ENCODE measurements at places on chromosomes 7 and 10.

GRCh38 chr10:109701633-109702215, 221.6 kb downstream of the XPNPEP1 start:
- no peak for DNase-seq

GRCh38 chr7:155164316-155164715, 94.2 kb downstream of the HTR5A start:
- no peak for DNase-seq

DNA sequence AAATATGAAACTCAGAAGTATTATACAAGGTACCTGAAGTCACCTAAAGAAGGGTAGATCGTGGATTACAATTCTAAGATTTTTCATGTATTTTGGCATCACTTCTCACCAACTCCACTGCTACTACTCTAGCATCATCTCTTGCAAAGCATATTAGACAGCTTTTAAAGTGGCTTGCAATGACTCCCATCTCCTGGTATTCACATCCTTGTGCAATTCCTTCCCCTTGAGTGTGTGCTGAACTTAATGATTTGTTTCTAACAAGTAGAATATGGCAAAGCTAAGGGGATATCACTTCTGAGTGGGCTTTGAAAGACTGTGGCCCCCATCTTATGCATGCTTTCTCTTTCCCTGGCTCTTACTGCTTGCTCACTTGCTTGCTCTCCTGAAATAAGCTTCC, 280.2 kb downstream of the SNX13 start:
- no peak for DNase-seq

DNA sequence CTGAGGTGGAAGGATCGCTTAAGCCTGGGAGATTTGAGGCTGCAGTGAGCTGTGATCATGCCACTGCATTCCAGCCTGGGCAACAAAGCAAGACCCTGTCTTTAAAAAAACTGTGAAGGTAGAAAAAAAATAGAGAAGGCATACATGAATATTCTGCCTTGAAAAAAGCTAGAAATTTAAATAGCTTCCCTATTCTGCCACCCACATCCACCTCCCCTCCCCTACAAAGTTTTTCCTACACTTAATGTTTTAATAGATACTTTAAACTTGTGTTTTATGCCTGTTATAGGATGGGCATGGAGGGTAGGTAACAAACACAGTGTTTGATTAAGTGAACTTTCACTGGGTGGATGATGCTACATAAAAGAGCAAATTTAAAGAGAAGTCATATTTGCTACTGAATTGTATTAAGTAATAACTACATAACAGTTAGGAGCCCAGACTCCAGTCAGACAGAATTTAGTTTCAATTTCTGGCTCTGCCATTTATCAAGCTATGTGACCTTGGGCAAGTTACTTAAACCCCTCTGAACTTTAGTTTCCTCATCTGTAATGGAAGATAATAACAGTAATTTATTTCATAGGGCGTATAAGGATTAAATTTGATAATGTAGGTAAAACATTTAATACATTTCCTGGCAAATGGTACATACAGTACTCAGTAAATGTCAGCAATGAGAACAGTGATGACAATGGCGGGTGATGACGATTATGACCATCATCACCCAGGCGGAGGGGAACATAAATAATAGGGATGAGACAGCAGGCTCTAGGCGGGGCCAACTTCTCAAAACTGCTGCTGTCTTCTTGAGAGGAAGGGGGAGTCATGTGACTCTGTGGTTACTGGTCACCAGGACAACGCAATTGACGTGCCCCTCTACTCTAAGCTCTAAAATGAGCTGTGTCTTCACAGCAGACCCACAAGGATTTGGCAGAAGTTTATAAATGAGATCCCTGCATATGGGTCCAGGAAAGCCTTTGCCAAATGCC, 15.8 kb downstream of the DNMBP start:
- DNase-seq, result peak; percentile 79

DNA sequence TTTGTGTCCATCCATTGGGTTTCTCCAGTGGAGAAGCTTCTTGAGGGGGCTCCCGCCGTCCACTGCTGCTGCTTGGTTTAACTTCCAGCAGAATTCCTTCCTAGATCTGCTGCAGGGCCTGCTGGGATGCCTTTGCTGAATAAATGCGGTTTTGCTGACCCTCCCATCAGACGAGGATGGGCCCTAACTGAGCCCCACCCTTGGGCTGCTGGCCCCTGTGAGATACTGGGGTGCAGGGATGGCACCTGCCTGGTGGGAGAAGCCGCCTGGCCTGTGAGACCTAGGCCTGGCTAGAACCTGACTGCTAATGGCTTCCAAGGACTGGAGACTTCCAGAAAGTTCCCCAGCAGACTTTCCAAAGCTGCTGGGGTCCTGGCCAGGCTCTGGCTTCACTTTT, 43.8 kb downstream of the ZNF467 start:
- no peak for DNase-seq

DNA sequence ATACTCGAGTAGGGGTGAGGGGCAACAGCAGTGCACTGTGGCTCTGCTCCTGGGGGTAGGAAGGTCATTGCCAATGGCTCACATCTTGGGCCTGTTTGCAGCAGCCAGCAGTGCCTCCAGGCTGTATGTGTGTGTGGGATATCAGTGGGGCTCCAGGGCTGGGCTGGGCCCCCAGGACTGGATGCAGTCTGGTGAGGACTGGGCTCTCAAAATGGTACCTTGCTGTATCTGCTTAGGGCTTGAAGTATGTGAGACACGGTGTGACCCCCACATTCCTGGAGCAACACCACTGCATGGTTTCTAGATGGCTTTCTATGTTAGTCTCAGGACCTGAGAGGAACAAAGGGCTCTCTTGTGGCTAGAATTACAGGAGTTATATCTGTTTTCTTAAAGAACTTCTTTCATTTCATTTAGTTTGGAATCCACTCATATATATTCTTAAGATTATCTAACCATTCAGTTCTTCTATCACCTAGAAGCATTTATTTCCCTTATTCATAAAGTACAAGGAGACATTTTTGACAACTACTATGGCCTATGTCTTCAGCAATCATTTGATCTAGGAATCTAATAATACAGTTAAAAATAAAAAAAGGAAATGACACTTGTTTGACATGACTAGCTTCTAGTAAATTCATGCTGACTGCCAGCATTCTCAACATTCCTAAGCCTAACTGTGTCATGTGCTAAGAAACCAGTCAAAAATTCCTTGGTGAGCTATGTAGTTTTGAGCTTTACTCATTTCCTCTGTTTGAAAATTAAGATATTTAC, 443.2 kb upstream of the SEMA3A start:
- peak; percentile 83 for DNase-seq

- peak; percentile 70 for DNase-seq
These were observed 107.8 kb downstream of the TBXAS1 start for GRCh38 chr7:139936760-139937310.

DNA sequence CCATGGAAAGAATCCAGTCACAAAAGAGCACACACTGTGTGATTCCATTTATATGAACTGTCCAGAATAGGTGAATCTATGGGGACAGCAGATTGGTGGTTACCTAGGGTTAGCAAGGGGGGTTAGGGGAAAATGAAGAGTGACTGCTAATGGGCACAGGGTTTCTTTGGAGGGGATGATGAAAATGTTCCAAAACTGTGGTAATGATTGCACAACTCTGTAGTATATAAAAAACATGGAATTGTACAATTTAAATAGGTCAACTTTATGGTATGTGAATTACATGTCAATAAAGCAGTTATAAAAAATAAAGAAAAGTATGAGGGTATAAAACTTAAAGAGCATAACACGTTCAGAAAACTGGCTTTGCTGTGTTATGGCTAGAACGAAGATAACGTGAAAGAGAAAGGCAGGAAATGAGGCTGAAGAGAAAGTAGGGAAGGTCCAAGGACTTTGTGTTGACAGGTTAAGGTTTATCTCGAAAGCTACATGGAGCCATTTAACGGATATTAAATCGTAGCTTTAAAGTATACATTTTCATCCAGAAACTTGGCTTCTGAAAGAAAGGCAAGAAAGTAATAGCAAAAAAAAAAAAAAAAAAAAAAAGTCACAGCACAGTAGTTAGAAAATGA, 26.4 kb upstream of the MSS51 start:
- DNase-seq, result no peak

- DNase-seq, result peak; percentile 49
These were observed 1.2 kb upstream of the PLCE1 start for GRCh38 chr10:93992400-93993030.

DNA sequence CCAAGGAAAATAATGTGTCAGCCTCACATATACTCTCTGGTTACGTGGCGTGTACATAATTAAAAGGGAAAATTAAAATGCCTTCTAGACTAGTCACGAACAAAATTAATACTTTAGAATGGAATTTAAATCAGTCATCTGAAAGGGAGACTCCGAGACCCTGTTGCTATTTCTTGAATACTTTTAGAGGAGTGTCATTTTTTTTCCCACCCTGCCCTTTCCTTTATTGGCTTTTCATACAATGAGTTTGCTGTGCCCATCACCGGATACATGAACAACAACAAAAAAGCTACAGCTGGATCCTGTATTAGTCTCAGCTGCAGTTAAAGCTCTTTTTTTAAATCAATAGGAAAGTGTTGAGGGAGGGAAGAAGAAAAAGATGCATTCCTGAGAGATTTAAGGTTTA, 20.1 kb downstream of the CYTH3 start:
- peak; percentile 62 for DNase-seq

GRCh38 chr10:101217450-101218281, 11.6 kb downstream of the LBX1 start:
- DNase-seq, result peak; percentile 73

DNA sequence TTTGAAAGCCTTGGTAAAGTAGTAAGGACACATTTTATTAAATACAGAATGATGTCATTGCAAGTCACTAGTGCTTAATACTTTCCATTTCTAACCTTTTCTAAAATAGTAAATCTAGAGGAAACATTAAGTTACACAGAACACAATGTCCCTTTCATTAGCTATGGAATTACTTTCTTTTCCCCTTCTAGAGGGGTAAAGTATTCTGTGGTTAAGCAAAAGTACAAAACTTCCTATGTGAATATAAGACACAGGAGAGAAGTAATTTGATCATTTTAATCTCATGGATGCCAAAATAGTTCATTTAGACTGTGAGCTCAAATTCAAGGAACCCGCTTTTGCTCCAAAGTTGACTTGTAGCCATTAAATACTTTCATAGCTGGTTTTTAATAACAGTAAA, 49.8 kb downstream of the SEMA3E start:
- DNase-seq, result peak; percentile 24

GRCh38 chr10:70458329-70459060, 17.0 kb upstream of the NODAL start:
- DNase-seq, result peak; percentile 95

- no peak for DNase-seq
These were observed 152.9 kb downstream of the C1GALT1 start for GRCh38 chr7:7335215-7335614.

- DNase-seq, result peak; percentile 3
These were observed 11.8 kb upstream of the ACSL5 start for GRCh38 chr10:112361951-112362751.

- peak; percentile 34 for DNase-seq
These were observed 68.9 kb downstream of the ARID5B start for GRCh38 chr10:61970182-61971002.

DNA sequence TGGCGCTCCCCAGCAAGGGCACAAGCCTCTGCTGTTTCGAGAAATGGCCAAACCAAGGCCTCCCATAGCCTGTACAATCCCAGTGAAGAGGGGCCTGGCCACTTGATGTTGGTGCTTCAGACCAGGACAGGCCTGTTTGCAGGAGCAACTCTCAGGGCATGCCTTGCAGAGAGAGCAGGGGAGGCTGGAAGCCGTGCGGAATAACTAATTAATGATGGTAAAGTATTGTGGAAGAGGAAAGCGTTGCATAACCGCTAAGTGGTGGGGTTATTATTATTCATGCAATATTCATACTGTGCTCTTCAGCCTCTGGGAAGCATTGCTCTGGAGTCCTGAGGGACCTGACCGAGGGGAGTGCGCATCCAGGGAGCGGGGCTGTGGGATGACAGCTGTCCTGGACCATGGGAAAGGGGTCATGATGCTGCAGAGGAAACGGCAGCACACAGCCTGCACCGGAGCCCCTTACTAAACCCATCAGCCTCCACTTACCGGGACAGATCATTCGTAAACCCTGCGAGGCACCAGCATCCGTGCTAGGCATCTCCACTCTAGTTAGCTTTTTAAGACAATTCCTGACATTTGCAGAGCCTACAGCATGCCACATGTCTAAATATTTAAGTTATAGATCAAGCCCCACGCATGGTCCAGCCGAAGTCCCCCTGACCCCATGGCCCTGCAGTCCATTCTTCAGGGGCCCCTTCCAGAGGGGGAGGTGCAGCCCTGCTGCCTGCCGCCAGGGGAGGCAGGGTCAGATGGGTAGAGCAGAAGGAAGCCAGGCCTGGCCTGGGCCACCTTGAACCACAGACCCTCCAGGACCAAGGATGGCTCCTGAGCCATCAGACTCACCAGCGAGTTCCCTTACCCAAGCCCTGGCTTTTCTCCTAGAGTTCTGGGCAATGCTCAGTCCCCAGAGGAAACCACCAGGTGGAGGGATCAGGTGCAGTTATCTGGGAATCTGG, 11.6 kb downstream of the TMEM273 start:
- no peak for DNase-seq

GRCh38 chr10:112985690-112986543, 35.9 kb downstream of the TCF7L2 start:
- peak; percentile 78 for DNase-seq

DNA sequence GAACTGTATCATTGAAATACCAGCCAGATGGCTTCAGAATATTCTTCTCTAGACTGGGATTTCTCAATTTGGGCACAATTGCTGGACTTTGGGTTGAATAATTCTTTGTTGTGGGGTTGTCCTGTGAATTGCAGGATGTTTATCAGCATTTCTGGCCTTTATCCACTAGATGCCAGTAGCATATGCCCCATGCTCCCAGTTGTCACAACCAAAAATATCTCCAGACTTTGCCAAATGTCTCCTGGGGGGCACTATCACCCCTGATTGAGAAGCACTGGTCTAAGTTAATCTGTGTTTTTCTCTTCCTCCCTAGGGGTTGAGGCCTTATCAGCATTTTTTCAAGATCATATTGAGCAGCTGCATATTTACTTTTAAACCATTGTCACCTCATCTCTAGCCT, 204.9 kb upstream of the SP8 start:
- no peak for DNase-seq

DNA sequence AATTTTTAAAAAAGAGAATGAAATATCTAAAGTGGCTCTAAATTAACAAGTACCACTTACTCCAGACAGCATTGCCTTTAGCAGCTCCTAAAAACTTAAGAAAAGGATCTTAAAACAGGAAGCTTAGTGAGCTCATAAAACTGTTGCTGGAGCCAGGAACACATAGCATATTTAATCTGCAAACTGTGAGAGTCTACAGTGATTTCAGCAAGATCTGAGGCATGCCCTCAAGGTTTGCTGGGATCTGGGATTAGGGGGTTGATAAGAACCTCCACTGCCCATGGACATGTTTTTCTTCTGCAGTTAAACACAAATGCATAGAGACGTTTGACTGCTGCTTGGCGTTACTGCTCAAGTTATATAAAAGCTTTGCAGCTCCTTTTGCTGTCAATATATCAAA, 3.8 kb downstream of the GLI3 start:
- DNase-seq, result peak; percentile 56

GRCh38 chr10:4370376-4370775, 455.6 kb upstream of the AKR1E2 start:
- peak; percentile 61 for DNase-seq

DNA sequence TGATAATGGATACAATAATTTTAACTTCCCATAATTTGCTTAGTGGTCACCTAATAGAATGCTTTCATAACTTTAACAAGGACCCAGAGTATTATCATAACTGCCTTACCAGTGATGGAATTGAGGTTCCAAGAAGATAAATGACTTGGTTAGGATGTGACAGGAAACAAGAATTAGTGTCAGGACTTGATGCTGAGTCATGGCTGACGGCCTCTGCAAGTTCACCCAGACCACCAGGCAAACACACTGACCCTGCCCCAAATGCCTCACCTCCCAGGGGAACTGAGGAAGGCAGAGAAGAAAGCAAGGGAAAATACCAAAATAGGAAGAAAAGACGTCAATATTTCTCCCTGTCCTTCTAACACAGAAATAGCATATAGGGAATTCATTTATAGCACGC, 636.3 kb downstream of the PARD3 start:
- no peak for DNase-seq

Measured in astrocyte of the hippocampus (primary cell).